ENCODE measurements at places on chromosomes 5 and 9.

DNA sequence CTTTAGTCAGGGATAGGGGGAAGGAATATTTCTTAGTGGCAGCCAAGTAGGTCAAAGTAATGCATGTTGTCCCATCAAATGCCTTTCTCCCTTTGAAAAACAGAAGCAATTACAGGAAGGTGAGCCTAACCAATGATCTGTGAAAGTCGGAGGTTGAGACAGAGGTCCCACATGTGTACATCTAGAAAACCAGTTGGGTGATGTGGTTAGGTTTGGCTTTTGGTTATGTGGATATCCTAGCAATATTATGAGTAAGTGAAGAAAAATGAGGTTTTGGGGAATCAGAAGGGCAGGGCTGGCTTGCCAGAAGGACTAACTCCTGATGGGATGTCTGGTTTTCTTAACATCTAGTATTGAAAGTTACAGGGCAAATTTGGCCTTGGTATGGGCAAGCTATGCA, 63.4 kb upstream of the PALM2AKAP2 start:
- DNase-seq = no peak

DNA sequence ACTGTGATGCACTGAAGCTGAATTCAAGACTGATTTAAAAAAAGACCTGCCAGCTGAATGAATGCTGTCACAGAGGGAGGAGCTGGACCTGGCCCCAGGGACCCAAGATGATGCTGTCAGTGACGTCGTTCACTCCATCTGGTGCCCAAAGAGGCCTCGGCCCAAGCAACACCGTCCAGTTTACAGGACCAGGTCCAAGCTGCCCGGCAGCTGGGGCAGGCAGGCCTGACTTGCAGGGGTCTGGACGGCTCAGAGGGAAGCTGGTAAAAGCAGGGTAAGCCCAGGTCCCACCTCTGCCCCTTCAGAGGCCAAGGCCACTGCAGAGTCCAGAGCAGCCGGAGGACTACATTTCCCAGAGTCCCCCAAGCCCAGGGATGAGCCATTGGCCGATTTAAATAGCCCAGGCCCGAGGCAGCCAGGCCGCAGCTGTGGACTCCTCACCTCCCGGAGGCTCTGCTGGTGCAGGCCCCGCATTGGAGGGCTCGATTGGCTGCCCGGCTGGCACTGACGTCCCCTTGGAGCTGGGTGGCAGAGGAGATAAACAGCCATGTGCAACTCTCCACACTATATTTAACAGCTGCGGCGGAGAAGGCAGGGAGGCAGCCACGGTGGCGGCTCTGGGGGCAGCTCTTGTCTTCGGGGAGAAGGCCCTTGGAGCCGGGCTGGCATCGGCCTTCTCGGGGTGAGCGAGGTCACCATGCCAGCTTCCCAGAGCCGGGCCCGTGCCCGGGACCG, at the start of gene PLPP7:
PLPP7 (plus strand) TSS at position 423 of the 735 bp plus-strand sequence; CDS start at position 698, 275 bp downstream.
- DNase-seq = no peak

- no peak for DNase-seq
Observed at GRCh38 chr5:54772684-54773083, 212.7 kb downstream of the ESM1 start.

- no peak for DNase-seq
Observed at GRCh38 chr5:43376496-43377140, 35.6 kb downstream of the CCL28 start.

- no peak for DNase-seq
Observed at GRCh38 chr5:8952147-8952546, 593.7 kb downstream of the SEMA5A start.

GRCh38 chr5:59275510-59276324, 617.8 kb downstream of the PDE4D start:
- DNase-seq = no peak

- DNase-seq = no peak
Observed at GRCh38 chr5:151495320-151495719, 47.9 kb downstream of the SLC36A1 start.

- no peak for DNase-seq
Observed at GRCh38 chr5:78597974-78598371, 50.6 kb downstream of the LHFPL2 start.

DNA sequence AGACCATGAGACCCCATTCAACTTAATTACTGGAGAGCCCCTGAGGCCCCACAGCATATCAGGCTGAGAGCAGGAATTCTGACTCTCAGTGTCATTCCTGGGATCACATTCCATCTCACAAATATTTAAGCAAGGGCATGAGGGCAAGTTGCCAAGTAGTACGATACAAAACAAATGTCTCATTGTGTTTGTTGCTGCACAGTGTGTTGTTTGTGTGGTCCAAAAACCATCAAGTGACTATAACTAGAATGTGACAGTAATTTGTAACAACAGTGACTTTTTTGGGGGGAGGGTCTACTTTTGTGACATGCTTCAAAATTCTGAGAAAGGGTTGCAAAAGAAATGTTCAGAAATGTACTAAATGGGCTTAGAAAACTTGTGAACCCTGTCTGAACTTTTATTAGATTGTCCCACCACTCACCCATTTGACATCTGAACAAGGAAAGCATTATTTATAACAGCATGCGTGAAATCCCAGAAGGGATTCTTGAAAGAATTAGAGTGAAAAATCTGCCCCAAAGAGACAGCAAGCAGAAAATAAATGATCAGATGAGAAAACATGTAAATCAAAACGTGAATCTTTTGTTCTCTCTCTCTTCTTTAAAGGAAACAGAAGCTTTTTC, 347.0 kb downstream of the NTRK2 start:
- no peak for DNase-seq

GRCh38 chr5:150301170-150301505, 1.6 kb downstream of the ARSI start:
- no peak for DNase-seq
